ENCODE measurements at places on chromosomes 13 and 19.

DNA sequence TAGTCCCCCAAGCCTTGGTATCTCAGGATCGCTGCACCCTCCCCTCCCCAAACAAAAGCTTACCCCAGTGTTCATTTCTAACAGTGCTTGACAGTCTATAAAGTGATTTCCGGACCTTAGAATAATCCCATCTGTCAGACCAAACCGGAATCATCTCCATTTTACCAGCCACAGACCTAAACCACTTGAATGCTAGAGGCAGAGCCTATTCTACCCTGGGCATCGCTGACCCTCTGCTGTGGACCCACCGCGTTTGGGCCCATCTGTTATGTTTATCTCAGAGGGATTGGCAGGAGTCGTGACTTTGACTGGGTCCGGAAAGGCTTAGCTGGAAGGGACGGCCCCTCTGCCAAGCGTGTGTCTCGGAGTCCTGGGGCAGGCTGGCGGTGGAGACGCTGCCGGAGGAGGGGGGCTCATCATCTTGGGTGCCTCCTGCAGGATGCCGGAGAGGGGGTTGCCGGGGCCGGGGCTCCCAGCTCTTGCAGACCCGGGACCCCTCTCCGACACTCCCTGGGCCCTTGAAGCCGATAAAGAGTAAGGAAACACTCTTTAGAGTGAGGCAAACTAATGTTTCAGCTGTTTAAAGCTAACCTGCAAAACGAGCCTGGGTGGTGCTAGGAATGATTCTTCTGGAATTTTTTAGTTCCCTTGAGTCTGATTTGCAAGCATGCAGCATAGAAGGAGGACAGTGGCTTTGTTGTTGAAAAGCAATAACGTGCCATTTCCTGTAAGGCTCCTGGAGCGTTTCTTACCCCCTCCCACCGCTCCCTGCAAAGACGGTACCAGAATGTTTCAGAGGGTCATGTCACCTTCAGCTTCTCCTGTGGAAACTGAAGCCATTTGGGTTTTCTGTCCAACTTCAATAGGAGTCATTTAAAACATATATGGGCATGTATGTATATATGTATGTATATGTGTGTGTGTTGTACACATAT lies 1.3 kb downstream of the SLC25A42 start:
- no peak for DNase-seq

- DNase-seq: no peak
Observed at GRCh38 chr13:74316547-74316946, 182.3 kb upstream of the KLF12 start.

GRCh38 chr13:29993716-29994488 lies 143.5 kb upstream of the UBL3 start:
- DNase-seq: no peak

- DNase-seq: no peak
Observed at GRCh38 chr13:97569841-97570240, 135.9 kb downstream of the RAP2A start.

GRCh38 chr13:20528452-20528851 lies 2.8 kb upstream of the CRYL1 start:
- no peak for DNase-seq

DNA sequence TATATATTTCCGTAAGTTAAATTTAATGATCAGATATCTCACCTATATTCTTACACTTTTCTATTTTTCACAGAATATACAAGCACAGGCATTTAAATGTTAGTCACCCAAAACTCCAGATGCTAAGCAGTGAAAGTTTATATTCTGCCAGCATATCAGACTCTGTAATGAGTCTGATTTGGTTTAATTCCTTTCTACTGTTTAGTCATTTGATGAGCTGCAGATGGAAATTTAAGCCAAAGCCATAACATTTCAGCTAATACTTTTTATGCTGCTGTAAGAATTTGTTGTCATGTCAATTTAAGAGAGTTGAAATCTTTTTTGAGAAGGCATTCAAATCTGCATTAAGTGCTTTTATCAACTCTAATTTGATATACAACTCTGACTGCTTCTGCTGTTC lies 8.0 kb downstream of the FRY start:
- DNase-seq: no peak

GRCh38 chr19:30711296-30711695 lies 339.1 kb downstream of the ZNF536 start:
- no peak for DNase-seq

DNA sequence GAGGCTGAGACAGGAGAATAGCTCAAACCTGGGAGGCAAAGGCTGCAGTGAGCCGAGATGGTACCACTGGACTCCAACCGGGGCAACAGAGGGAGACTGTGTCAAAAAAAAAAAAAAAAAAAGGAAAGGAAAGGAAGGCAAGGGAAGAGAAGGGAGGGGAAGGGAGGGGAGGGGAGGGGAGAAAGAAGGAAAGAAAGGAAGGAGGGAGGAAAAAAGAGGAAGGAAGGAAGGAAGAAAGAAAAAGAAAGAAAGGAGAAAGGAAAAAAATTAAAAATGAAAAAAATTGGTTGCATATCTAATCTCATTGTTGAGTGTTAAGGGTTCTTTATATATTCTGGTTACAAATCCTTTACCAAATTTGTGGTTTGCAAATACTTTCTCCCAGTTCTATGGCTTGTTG lies 45.7 kb downstream of the ACSBG2 start:
- DNase-seq: no peak

DNA sequence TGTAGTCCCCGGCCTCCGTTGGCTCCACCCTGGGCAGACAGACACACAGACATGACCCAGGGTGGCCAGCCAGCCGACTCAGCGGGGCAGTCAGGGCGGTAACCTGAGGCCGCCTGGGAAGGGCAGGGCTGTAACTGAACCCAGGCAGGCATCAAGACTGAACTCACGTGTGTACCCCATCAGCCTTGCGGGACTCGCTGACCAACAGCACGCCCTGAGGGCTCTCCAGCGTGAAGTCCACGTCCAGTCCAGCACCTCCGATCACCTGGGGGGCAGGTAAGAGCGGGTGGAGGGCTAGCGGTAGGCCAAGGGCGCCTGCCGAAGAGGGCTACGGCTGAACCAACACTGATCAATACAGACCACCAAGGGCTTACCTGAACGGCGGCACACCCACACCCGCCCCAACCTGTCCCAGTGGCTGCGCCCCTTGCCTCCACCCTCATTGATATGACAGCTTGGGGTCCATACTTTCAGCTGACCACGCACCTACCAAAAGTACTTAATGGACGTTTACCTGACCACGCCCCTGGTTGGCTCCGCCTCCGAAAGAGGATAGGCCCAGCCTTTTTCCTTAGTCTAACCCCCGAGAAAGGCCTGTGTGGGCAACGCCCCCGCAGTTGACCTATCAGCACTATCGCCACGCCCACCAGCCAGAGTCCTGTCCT lies 791 bp downstream of the TMED1 start:
- no peak for DNase-seq

DNA sequence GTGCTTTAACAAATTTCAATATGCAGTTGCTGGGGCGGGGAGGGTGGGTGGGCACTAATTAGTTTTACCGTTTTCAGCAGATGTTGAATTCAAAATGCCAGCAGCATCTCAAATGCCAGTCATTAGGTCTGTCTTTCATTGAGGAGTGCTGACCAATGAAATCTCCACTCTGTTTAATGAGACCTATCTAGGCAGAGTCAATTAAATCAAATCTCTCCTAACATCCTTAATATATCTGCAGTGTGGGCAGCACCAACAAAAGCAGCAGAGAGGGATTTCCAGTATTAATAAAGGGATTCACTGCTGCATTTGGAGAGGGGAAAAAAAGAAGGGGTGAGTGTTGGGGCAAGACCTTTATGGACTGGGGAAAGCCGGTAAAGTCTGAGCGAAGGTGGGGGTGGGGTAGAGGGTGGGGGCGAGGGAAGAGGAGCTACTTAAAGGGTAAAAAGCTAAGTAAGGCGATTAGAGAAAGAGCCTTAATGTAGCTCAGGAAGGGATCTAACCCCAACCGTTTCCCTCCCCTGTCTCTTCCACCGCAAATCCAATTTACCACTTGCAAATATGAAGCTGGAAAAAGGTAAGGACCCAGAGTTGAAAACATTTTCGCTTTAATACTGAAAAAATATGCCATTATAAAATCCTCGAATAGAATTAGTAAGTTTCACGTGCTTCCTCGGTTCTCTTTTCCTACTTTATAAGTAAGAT lies 4.5 kb downstream of the SLITRK1 start:
- DNase-seq: no peak

- no peak for DNase-seq
Observed at GRCh38 chr13:68908879-68909278, 1198.7 kb upstream of the ATXN8OS start.

DNA sequence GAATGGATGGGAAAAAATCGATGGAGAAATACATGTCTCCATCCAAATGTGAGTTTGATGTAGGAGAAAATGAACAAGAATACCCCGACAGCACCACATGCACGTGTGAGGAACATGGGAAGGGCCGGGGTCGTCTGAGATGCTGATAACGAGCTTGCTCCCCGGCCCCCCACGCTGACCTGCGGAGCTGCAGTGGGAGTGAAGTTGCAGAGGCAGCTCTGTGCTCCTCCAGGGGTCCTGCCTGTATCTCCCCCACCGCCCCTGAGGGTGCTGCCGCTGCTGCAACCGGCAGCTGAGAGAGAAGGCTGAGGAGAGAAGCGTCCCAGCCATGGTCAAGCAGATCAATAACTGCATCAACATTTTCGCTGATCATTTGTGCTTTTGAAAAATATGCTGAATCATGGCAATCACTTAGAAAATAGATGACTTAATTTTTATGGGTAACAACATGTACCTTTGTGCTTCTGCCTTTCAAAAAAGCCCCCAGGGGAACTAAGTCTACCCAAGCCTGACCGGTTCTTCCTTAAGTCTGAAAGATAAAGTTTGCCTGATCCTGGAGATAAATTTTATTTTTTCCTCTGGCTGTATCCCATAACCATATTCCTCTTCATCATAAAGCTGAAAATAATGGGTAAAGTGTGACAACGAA lies 18.2 kb upstream of the NAXD start:
- no peak for DNase-seq

DNA sequence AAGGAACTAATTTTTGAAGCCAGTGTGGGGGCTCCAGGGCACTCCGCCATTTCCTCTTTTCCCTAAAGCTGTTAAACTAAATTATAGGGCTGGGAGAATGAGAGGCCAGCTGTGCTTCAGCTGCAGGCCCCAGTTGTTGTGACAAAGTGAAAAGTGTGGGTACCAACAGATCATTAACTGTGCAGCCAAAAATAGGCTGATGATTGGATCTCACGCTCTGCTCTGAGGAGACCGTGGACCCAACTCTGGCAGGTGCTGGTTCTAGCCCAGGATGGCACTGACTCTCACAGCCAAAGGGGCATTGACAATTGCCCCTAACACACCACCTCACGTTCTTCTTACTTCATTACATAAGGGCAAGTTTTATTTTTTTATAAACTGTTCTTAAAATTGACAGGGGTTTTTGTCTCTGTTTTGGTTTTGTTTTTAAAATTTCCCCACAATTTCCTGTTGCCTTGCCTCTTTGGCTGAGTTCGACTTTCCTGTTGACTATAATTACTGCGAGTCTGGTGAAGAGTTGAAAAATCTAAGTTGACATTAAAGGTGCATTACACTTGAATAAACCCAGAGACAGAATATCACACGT lies 391.0 kb downstream of the FGF9 start:
- DNase-seq: no peak

GRCh38 chr19:768424-768823 lies 17.5 kb downstream of the MISP start:
- no peak for DNase-seq

- DNase-seq: no peak
Observed at GRCh38 chr13:99421271-99421670, 80.0 kb upstream of the TM9SF2 start.

GRCh38 chr19:33639035-33639681 lies 17.4 kb downstream of the CHST8 start:
- DNase-seq: no peak

GRCh38 chr13:28356561-28357021 lies 138.3 kb downstream of the FLT1 start:
- no peak for DNase-seq

GRCh38 chr13:46982856-46983582 lies 86.2 kb upstream of the HTR2A start:
- no peak for DNase-seq

GRCh38 chr19:52679598-52679997 lies 41.4 kb upstream of the ZNF83 start:
- DNase-seq: no peak

DNA sequence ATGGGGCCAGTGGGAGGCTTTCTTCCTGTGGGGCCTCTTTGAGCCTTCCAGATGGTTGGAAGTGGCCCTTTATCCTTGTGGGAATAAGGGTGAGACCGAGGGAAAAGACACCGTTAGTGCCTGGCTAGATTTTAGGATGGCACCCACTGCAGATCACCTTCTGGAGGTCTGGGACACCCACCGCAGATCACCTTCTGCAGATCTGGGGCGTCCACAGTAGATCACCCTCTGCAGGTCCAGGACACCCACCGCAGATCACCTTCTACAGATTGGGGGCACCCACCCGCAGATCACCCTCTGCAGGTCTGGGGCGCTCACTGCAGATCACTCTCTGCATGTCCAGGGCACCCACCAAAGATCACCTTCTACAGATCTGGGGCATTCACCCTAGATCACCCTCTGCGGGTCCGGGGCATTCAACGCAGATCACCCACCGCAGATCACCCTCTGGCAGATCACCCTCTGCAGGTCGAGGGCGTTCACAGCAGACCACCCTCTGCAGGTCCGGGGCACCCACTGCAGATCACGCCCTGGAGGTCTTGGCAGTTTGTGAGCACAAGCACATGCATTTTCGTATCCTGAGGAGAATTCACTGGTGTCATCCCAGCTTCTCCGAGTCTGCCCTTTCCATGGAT lies 153.4 kb upstream of the TSHZ3 start:
- no peak for DNase-seq

DNA sequence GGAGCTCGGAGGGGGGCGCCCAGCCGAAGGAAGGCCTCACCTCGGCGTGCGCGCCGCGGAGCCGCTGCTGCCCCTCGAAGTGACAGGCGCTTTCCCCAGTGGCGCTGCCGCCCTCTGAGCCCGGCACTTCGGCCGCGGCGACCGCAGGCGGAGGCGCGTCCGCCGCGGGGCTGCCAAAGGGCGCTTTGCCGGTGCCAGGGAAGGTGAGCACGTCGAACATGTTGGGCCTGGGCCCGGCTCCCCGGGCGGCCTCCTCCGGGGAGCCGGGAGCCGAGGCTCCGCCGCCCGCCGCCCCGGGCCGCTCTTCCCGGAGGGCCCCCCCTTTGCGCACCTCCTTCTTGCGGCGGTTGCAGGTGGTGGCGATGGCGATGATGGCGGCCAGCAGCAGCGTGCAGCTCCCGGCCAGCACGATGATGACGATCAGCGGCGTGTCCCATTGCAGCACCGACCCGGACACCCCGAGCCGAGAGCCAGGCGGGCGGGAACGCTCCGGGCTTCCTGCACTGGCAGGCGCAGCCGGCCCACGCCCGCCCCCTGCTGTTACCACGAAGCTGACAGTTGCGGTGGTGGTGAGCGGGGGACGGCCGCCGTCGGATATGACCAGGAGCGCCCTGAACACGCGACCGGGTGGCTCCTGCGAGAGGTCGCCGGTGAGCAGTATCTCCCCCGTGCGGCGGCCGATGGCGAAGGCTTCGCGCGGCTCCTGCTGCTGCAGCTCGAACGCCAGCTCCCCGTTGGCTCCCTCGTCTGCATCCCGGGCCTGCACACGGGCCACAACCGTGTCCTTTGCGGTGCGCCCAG lies 2.5 kb downstream of the PCDH8 start:
- no peak for DNase-seq

- DNase-seq: no peak
Observed at GRCh38 chr19:28718909-28719308, 494.0 kb downstream of the UQCRFS1 start.

All from thoracic aorta (tissue), 2 donors.